ENCODE measurements at places on chromosomes 1 and 21. TPM values are rescaled to one million over a fixed set of nuclear protein-coding genes. Genes with fewer than 3 reads are reported as not detected.

DNA sequence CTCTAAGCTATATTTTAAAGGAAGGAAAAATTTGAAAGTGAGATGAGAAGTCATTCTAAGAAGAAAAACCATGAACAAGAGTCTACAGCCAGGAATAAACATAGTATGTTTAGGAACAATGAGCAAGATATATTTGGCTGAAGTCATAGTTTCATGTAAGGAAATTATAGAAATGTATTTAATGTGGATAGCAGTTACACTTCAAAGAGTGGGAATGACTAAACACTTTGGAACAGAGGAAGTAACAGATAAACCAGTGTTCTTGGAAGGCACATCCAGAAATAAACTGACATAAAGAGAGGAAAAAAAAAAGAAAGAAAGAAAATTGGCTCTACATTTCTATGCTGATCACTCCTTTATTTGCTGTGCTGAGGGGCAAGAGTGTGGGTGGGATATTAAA lies 18.0 kb downstream of the C8A start:
- no peak overlapping the region for H3K4me3 ChIP-seq
- H3K4me1 ChIP-seq = no peaks in the 10 kb centered on the region
- no peaks in the 10 kb centered on the region for H3K27me3 ChIP-seq
- H3K36me3 ChIP-seq = no peaks in the 10 kb centered on the region
- no peak for DNase-seq

DNA sequence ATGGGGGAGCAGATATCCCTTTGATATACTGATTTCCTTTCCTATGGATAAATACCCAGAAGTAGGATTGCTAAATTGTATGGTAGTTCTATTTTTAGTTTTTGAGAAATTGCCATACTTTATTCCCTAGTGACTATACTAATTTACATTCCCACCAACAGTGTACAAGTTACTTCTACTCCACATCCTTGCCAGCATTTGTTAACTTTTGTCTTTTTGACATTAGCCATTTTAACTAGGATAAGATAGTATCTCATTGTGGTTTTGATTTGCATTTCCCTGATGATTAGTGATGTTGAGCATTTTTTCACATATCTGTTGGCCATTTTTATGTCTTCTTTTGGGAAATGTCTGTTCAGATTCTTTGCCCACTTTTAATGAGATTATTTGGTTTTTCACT lies 620.6 kb upstream of the CAMK1G start:
- H3K4me3 ChIP-seq = no peak overlapping the region
- H3K27me3 ChIP-seq = no peaks in the 10 kb centered on the region
- DNase-seq = no peak

DNA sequence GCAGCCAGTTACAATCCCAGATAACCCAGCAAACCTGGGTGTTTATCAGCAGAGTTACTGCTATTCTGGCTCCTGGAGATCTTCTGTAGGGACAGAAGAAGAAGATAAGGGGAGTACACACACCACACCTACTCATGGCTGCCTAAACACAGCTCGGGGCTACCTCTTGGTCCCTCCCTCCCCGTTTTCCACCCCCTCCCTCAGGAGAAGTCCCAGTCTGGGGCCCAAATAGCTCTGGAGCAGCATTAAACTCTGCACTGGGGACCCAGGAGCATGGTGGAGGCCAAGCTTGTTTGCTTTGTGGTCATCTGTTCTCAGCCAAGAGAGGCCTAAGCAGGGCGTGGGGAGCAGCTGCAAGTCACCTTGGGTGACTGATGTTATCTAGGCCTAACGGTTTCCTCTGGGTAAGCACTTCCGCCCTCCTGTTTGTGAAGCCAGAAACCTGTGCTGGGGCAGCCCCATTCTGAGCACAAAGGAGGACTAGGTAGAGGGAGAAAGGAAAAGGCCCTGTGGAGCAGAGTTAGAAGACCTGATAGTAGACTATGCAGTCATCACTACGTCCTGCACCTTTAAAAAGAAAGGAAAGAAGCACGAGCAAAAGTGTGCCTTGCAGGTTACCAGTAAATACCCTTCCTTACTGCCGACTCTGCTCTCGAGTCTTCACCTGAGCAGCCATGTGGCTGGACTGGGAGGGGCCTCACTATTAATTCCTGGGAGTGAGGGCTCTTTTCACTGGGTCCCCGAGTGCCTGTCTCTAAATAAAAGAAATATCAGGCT lies 2.0 kb upstream of the RCSD1 start:
- DNase-seq = peak; percentile 89
- H3K4me3 ChIP-seq = peak overlapping the region; percentile 98
- peak overlapping the region; percentile 91 for H3K27ac ChIP-seq

- DNase-seq = no peak
- H3K4me3 ChIP-seq = no peak overlapping the region
- peaks cover 26% of the 10 kb centered on the region for H3K36me3 ChIP-seq
- no peak overlapping the region for H3K27ac ChIP-seq
- H3K27me3 ChIP-seq = peaks cover 1% of the 10 kb centered on the region
These were observed 1.6 kb downstream of the KRTAP10-2 start for GRCh38 chr21:44549525-44550211.

DNA sequence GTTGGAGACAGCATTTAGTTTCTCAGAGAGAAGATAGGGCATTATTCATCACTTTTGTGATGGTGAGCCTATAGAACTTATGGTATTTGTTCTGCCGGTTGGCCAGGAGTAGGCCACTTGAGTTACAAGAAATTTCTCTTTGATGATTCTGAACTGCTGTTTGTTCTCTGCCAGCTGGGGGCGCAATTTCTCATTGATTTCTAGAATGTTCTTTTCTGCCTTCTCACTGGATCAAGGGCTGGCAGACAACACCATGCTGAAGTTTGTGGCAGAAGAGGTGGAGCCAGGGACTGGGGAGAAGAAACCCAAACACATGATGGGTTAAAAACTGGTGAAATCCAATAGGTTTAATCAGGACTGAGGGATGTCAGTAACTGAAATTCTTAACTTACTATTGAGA lies 360.6 kb downstream of the FAM72C start:
- no peak overlapping the region for H3K27ac ChIP-seq
- H3K36me3 ChIP-seq = no peaks in the 10 kb centered on the region
- no peaks in the 10 kb centered on the region for H3K4me1 ChIP-seq
- H3K4me3 ChIP-seq = no peak overlapping the region
- H3K27me3 ChIP-seq = no peaks in the 10 kb centered on the region
- DNase-seq = no peak

GRCh38 chr21:17900281-17900989 lies 81.3 kb upstream of the C21orf91 start:
- peaks cover 22% of the 10 kb centered on the region for H3K4me1 ChIP-seq
- no peaks in the 10 kb centered on the region for H3K27me3 ChIP-seq
- H3K27ac ChIP-seq = no peak overlapping the region
- H3K36me3 ChIP-seq = peaks cover 25% of the 10 kb centered on the region

DNA sequence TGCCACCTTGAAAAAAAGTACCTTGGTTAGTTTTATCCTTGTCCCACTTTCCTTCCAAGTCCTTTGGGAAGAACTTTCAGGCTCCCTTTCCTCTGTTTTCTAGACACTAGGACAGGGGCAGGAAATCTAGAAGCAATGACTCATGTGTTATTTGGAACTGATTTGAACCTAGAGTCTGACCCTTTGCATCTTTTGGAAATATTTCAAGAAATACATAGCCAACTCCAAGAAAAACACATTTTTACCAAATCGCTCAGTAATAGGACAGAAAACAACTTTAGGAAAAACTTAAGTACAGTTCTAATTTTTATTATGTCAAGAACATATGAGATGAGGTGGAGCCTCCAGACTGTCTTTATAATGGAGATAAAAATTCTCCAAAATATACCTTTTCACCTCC lies 292.4 kb downstream of the PTBP2 start:
- no peak for DNase-seq
- H3K27me3 ChIP-seq = no peaks in the 10 kb centered on the region
- no peak overlapping the region for H3K4me3 ChIP-seq
- H3K36me3 ChIP-seq = no peaks in the 10 kb centered on the region

GRCh38 chr1:44811234-44811633 lies 2.9 kb downstream of the BTBD19 start:
- no peak for DNase-seq
- H3K27me3 ChIP-seq = no peaks in the 10 kb centered on the region
- peaks cover 55% of the 10 kb centered on the region for H3K36me3 ChIP-seq

- H3K27ac ChIP-seq = no peak overlapping the region
- DNase-seq = no peak
- no peak overlapping the region for H3K4me3 ChIP-seq
- no peaks in the 10 kb centered on the region for H3K27me3 ChIP-seq
These were observed 113.4 kb downstream of the PTBP2 start for GRCh38 chr1:96834986-96835385.

- H3K27me3 ChIP-seq = no peaks in the 10 kb centered on the region
- H3K36me3 ChIP-seq = peaks cover 14% of the 10 kb centered on the region
- H3K4me3 ChIP-seq = no peak overlapping the region
- no peak overlapping the region for H3K27ac ChIP-seq
- H3K4me1 ChIP-seq = peaks cover 5% of the 10 kb centered on the region
These were observed 73.7 kb downstream of the LRRC8D start for GRCh38 chr1:89894210-89895201.

DNA sequence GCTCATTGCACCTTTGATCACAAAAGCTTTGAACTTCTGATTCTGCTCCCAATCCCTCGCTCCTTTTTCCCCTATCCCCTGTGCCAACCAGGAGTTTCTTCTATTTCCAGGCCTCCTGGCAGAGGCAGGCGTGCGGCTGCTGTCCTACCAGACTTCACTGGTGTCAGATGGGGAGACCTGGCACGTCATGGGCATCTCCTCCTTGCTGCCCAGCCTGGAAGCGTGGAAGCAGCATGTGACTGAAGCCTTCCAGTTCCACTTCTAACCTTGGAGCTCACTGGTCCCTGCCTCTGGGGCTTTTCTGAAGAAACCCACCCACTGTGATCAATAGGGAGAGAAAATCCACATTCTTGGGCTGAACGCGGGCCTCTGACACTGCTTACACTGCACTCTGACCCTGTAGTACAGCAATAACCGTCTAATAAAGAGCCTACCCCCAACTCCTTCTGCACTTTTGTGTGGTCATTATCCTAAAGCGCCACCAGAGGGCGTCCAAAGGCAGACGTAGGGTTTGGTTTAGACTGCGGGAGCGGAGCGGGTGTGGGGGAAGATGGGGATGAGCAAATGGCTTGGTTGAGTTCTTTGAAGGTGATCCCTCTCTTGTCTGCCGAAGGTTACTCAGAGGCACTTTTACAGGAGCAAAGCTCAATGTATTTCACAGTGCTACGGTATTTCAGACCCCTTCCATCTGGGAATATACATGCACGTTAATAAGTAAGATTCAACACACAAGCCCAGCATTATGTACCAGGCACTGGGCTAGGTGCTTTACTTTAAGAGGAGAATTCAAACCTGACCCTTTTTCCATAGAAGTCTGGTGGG lies 24.7 kb downstream of the HMGCS2 start:
- peaks cover 28% of the 10 kb centered on the region for H3K36me3 ChIP-seq
- H3K27ac ChIP-seq = peak overlapping the region; percentile 22
- peak; percentile 72 for DNase-seq

DNA sequence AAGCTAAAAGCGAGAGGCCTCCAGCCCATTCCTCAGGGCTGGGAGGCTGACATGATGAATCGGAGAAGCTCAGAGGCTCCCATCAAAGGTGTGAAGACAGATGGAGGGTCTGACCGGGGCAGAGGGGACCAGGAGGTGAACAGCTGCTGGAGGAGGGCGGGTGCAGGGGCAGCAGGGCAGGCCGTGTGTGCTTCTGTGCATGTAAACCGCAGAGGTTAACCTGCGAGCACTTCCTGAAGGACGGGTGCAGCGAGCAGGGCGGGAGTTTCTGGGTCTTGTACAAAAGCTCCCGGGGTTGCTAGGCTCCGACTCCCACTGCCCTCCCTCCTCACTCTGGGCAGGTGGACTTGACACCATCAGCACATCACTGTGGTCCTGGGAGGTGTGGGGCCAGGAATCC lies 75.2 kb downstream of the PAX7 start:
- peaks cover 8% of the 10 kb centered on the region for H3K4me1 ChIP-seq
- H3K36me3 ChIP-seq = no peaks in the 10 kb centered on the region

The ITLN2 gene
- not detected for total RNA-seq

The IL6R gene
- 0.16 TPM for total RNA-seq

The PER3 gene
- total RNA-seq = 1.2 TPM

The RIMS3 gene
- 4.7 TPM for total RNA-seq

The AQP10 gene
- not detected for total RNA-seq

The MSH4 gene
- 0.21 TPM for total RNA-seq

The MIXL1 gene
- total RNA-seq = not detected

The RAP1GAP gene
- 0.13 TPM for total RNA-seq

The AADACL3 gene
- total RNA-seq = not detected

The OR2AJ1 gene
- not detected for total RNA-seq

The CD1D gene
- not detected for total RNA-seq
